ENCODE measurements at places on chromosomes 16 and 17. TPM values are rescaled to one million over a fixed set of nuclear protein-coding genes. Genes with fewer than 3 reads are reported as not detected.

COX10 gene
- 14.7 TPM for total RNA-seq

PRSS33 gene
- total RNA-seq, result not detected

PIRT gene
- not detected for total RNA-seq

KRT27 gene
- not detected for total RNA-seq

KRT15 gene
- total RNA-seq, result not detected

SULT1A3 gene
- 20.4 TPM for total RNA-seq

CHST4 gene
- not detected for total RNA-seq

CLEC10A gene
- 0.85 TPM for total RNA-seq

ANKFN1 gene
- total RNA-seq, result 0.19 TPM

CCL14 gene
- total RNA-seq, result 298 TPM

KRT32 gene
- not detected for total RNA-seq

TMC7 gene
- 0.33 TPM for total RNA-seq

TVP23C gene
- total RNA-seq, result 23.0 TPM
